Right forelimb (tissue), 1 donor: ENCODE measurements at places on chromosomes 11 and 22.
A peak's percentile ranks its signal among the peaks of the same experiment; 100 is the strongest.

- no peak for DNase-seq
These were observed 19.7 kb upstream of the TTLL12 start for GRCh38 chr22:43206509-43207161.

GRCh38 chr11:70262951-70263350 lies 7.5 kb upstream of the PPFIA1 start:
- no peak for DNase-seq

- DNase-seq = no peak
These were observed 9.4 kb downstream of the RTN4R start for GRCh38 chr22:20258584-20259326.

GRCh38 chr11:44610186-44610955 lies 44.9 kb downstream of the CD82 start:
- DNase-seq = no peak

DNA sequence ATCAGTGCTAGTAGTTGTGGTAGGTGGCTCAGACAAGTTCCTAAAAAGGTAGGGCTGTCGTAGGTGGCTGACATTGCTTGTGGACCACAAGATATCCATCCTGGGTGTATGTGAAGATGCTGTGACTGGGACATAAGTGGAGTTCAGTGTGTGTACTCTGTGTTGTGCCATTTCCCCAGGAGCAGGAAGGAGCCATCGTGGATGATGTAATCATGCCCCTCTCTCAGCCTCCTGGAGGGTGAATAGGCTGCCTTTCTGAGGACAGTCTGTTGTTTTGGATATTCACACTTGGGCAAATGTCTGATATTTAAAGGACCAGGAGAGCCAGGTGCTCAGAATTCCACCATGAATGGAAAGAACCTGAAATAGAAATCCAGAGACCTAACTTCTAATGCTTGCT lies 2.7 kb downstream of the HEPHL1 start:
- DNase-seq = no peak

DNA sequence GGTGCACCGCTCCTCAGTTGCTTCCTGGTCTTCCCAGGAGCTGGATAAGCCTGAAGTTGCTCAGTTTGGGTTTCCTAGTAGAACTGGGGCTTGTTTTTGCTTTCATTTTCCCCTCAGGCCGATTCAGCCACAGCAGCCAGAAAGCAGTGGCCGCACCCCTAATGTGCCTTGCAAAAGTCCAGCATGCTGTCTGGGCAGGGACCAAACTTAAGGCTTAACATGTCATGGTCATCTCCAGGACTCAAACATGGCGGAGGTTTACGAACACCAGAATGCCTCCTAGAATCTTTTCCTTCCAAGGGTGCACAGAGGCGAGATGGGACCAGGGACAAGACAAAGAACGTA lies 2.5 kb downstream of the GNG3 start:
- DNase-seq = no peak

- no peak for DNase-seq
These were observed 12.5 kb downstream of the PLET1 start for GRCh38 chr11:112248201-112248600.

- DNase-seq = no peak
These were observed 625.1 kb upstream of the ANO5 start for GRCh38 chr11:21567645-21568290.

- DNase-seq = no peak
These were observed 39.1 kb downstream of the TCIRG1 start for GRCh38 chr11:68077617-68078582.

- DNase-seq = peak; percentile 67
These were observed 1.0 kb downstream of the C11orf96 start for GRCh38 chr11:43943372-43943930.

GRCh38 chr11:71330349-71330748 lies 78.0 kb upstream of the SHANK2 start:
- DNase-seq = no peak

- DNase-seq = no peak
These were observed 12.7 kb downstream of the CSNK1E start for GRCh38 chr22:38304526-38304925.

- DNase-seq = no peak
These were observed 369 bp downstream of the XRRA1 start for GRCh38 chr11:74948546-74948897.

- no peak for DNase-seq
These were observed 100.7 kb downstream of the MAML2 start for GRCh38 chr11:96242191-96242847.

DNA sequence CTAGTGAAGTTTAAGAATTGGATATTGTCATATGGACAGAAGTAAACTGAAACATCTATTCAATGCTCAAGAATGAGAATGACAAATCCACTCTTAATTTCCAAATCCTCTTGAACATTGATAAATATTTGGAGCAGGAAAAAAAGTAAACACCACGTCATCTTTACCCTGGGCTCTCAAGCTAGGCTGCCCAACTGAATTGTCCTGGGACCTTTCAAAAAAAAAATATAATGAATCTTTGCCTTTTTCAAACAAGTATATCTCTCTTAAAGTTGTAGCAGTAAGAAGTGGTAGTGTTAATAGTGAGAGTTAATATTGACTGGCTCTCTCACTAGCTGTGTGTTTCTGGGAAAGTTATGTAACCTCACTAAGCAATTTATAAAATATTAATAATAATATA lies 374.3 kb downstream of the LRRC4C start:
- DNase-seq = no peak

DNA sequence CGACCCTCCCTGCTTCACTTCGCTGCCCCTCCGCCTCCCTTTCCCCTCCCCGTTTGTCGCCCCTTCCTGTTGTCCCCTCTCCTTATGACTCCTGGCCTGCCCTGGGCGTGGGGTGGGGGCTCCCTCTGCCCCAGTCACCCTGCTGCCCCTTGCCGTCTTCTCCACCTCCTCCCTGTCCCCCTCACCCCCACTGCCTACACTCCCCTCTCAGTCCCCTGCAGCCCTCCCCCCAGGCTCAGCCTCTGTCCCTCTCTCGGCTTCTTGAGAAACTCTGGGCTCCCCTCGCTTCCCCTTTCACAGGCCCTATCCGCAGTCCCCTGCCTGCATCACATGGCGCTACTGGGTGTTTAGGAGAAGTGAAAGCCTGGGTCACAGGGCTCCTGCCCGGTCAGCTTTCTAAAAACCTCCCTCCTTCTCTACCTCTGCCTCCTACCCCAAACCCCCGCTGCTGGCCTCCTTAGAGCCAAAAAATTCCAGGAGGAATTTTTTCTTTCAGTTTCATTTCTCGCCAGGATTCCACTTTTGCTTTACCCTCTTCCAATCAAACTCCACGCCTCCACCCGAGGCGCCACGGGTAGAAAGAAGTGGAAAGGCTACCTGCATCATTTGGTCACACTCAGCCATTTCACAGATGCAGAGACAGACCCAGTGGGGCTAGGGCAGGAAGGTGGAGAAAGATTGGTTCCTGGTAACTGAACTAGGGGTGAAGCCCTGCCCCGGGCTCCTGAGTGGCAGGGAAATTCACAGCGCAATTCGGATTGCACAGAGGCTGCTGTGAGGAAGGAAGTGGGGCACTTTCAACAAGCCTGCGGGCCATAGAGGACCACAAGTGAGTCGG lies at the start of gene SLC15A3:
Gene SLC15A3, minus strand, starts transcription at position 273 of the 838 bp plus-strand sequence. CDS start 625 bp downstream, outside the sequence.
- peak; percentile 64 for DNase-seq

DNA sequence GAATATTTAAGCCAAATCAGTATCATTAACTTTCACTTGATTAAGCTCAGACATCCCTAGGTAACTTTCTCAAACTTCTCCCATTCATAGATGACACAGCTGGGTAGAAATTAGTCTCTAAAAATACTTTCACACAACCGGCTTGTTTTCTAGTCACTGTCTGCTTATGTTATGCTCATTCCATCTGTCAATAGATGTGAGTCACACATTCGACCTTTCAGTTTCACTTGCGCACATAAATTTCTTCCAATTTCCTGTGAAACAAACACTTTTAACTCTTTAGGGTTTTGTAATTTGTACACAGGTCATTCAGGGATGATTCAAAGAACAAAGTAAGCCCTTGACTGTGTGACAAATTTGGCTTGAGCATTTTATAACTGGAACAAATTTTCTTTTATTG lies 723.0 kb downstream of the KCNA4 start:
- no peak for DNase-seq

DNA sequence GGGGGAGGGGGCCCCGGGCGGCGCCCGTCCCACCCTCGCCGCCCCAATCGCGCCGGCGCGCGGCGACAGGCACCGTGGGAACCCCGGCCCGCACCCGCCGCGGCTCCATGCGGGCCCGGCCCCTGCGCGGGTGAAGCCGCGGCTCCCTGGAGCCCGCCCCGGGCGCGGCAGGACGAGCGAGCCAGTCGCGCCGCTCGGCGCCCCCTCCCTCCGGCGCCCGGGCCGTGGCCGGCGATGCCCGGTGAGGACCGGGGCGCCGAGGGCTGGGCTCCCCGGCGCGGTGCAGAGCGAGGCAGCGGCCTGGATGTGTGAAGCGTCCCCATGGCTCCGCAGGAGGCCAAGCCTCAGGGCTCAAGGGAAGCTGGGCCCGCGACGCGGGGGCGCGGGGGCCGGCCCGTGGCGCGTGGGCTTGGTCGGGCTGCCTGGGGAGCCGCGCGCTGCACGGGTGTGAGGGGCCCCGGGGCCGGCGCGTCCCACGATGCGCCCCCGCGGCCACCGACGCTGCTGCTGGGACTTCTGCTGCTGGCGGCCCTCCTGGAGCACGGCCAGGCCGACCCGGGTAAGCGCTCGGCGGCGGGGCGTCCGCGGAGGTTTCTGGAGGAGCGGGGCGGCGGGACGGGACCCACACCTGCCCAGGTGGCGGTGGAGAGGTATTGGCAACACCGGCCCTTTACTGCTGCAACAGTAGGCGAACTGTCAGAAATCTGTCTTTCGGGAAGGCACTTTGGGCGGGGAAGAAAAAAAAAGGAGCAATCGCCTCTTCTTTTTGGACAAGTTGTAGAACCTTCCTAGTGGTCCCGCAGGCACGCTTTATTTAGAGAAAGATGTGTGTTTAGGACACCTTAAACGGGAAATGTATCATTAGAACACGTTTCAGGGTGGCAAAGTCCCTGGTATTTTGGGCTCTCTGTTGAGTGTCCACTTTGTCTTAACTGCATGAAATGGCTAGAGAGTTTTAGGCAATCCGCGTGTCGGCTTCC lies 119.4 kb downstream of the HIPK3 start:
- DNase-seq = peak; percentile 68

- no peak for DNase-seq
These were observed 29.9 kb downstream of the CREB3L1 start for GRCh38 chr11:46307369-46307768.

GRCh38 chr22:29830585-29830984 lies 7.5 kb downstream of the ASCC2 start:
- DNase-seq = no peak

DNA sequence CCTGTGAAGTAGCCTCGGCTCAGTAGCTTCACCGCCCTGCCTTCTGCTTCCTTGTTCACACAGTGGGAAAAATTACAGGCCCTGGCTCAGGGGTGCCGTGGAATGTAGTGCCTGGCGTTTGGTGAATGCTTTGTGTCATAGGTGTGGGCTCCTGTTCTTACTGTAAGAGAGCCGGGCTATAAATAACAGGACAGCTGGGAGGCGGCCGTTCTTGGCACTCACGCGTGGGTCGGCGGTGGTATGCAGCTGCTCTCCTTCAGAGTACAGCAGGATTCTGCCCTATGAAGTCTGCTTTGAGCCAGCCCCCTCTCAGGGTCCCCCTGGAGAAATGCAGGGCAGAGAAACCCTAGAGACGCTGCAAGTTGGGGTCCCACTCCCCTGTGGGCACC lies 84.2 kb downstream of the CTTN start:
- DNase-seq = no peak

- no peak for DNase-seq
These were observed 572.9 kb upstream of the CHORDC1 start for GRCh38 chr11:90795746-90796145.

DNA sequence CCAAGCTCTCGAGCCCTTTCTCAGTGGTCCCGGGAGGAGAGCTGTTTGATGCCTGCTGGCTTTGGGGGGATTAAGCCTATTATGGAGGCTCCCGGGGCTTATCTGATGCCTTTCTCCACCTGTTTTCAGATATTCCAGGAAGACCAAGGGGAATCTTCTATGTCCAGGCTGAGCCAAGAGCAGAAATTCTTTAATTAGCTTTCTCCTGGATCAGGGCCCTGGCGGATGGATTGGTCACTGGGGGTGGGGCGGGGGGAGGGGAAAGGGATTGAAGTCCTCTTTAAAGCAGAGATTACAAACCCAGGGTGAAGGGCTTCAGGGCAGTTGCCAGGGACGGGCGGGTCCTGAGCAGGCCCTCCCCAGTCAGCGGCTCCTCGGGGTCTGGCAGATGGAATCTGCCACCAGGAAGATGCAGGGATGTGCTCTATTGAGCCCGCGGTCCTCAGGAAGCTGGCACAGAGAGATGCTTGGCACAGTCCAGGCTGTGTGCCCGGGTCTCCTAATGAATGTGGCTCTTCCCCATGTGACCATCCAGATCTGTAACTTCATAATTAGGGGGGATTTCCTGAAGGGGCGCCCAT lies 33.6 kb downstream of the MACROD1 start:
- no peak for DNase-seq

- no peak for DNase-seq
These were observed 90.9 kb downstream of the MICAL2 start for GRCh38 chr11:12200991-12201985.

- peak; percentile 66 for DNase-seq
These were observed 91.5 kb downstream of the ABTB2 start for GRCh38 chr11:34266090-34266912.

- no peak for DNase-seq
These were observed 31.9 kb downstream of the RASD2 start for GRCh38 chr22:35572556-35572955.

- no peak for DNase-seq
These were observed 31.6 kb upstream of the ACCSL start for GRCh38 chr11:44016131-44016530.

- DNase-seq = no peak
These were observed 44.3 kb downstream of the SCGB1A1 start for GRCh38 chr11:62463121-62463542.

DNA sequence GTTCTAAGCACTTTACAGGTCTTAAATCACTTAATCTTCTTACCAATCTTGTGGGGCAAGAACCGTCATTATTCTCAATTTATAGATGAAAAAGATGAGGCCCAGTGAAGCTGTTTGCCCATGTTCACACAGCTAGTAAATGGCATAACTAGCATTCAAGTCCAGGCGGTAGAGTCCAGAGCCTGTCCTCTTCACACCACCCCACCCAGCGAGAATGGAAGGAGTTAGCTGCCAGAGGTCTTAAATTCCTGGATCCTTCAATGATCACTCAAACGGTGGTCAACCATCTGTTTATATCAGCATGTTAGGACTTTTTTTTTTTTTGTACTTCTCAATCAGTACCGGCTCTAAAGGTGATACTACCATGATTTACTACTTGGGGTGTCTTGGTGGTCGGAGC lies 43.3 kb downstream of the PARVA start:
- no peak for DNase-seq

DNA sequence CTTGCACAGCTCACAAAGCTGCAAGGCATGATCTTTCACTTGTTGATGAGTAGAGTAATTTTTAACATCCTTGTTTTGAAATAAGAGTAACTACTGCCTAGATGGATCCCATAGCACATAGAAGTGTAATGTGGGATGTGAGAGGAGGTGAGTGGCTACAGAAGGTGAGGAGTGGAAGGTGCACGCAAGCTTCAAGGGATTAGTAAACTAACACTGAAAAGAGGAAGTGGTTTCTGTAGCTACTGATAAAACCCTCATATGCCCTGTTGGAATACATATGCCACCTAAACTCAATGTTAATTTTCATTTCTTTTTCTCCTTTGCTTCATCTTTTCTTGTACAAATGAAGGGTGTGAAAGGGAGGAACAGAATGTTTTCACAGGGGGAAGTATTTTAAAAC lies 22.0 kb upstream of the CTSC start:
- no peak for DNase-seq
